ENCODE measurements at places on chromosomes 4 and X.

GRCh38 chr4:55172694-55173287 lies 47.4 kb upstream of the KDR start:
- DNase-seq = no peak

- DNase-seq = no peak
These were observed 127.8 kb downstream of the UBE2K start for GRCh38 chr4:39825741-39826231.

- no peak for DNase-seq
These were observed 165.7 kb upstream of the MAMLD1 start for GRCh38 chrX:150197388-150197787.

- DNase-seq = no peak
These were observed 5.6 kb downstream of the CETN2 start for GRCh38 chrX:152824841-152825374.

DNA sequence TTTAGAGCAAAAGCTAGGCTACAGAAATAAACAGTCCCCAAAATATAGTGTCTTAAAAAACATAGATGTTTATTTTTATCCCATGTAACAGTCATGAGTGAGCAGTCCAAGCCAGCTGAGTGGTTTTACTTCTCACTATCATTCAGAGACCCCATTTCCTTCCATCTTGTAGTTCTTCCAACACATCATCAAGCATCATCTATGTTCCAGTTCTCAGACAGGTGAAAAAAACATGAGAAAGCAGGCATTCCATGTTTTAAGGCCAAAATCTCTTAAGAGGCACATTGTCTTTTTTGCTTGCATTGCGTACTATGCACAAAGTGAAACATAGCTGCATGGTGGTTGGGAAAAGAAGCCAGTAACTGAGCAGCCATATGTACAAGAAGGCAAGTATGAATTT lies 128.6 kb downstream of the ATOH1 start:
- DNase-seq = no peak

DNA sequence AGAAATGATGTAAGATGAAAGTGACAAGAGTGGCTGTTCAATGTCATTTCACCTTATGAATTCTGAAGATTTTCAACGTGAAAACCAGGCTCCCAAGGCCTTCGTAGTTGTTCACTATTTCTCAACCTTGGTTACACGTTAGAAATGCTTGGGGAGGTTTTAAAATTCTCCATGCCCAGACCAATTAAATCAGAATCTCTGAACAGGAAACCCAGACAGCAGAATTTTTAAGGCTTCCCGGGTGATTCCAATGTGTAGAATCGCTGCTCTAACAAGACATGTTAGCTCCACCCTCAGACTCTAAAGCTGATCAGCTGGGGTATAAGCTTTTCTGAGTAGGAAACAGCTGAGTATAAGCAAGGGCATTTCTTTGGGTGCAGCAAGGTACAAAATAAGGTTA lies 160.4 kb upstream of the TET2 start:
- no peak for DNase-seq

DNA sequence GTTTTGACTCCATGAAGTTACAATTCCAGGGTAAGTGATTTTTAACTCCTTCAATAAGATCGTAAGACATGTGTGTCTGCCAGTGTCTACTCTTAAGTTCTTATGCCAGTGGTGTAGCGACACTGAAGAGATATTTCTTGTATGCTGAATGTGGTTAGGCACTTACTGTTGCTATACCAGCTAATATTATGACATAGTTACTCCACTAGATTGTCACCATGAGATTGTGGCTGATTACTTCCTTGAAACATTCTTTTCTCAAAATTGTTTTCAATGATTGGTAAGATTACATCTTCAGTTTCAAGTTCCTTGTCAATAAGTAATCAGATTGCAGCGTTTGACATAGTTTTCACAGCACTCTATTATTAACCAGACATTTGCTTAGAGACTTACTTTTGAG lies 60.6 kb upstream of the PAGE5 start:
- no peak for DNase-seq

- no peak for DNase-seq
These were observed 54.7 kb upstream of the NUDT6 start for GRCh38 chr4:122977103-122977502.

DNA sequence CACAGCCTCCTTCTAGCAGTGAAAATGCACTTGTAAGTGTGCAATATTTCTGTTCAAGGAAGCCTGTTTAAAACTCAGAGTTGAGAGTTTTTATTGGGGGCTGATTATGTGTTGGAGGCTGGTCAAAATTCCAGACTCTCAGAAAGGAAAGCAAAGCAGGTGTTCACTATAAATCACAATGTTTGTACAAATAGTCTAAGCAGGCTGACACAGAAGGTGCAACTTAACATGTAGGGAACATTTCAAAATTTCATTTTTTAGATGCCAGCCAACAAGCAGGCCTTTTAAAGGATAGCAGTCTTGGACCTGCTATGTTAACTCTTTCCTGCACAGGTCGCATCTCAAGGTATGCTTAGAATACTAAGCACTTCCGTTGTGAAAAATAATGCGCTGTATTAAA lies 112.3 kb upstream of the IL13RA1 start:
- no peak for DNase-seq

GRCh38 chr4:78721747-78722146 lies 54.4 kb upstream of the BMP2K start:
- DNase-seq = no peak

- no peak for DNase-seq
These were observed 38.7 kb upstream of the NDST4 start for GRCh38 chr4:115152081-115152480.

DNA sequence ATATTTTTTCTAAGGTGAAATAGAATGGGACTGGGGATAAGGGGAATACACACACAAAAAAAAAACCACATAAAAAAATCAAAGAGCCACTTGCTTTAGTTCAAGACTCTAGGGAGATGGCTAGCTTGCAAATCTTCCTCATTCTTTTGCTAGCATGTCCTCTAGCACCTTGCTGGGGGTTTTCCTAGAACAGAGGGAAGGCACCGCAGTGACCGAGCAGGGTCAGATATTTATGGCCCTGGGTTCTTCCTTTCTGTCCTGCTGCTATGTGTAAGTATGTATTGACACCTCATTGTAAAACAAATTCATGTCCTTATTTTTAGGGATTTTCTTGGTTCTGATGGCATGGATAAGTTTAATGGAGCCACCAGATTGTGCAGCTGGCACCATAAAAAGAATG lies 81.2 kb downstream of the SHISA3 start:
- no peak for DNase-seq

- no peak for DNase-seq
These were observed 173.9 kb downstream of the GRIA3 start for GRCh38 chrX:123357941-123358340.

DNA sequence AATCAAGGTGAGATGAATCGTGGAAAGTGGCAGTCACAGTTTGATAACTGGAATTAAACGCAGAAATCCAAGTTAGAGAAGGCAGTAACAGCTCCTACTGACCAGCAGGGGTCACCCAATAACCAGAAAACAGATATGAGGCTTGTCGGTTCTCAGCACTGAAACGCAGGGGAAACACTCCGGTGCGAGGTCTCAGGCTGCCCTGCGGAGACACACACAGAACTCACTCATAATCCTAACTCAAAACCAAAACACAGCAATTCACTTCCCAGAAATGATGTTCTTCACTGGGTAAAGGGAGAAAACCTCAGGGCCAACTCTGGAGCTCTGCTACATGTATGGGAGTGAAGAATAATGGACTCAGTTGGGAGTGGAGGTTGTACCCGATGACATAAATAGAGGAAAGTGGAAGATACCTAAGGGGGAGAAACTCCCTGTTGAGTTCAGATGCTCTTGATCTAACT lies 384.4 kb downstream of the RAPGEF2 start:
- DNase-seq = peak; percentile 72

GRCh38 chr4:146247356-146247755 lies 33.0 kb downstream of the REELD1 start:
- DNase-seq = no peak

GRCh38 chr4:38157592-38157991 lies 197.4 kb downstream of the PTTG2 start:
- no peak for DNase-seq

GRCh38 chr4:23333946-23334878 lies 555.6 kb downstream of the PPARGC1A start:
- no peak for DNase-seq

DNA sequence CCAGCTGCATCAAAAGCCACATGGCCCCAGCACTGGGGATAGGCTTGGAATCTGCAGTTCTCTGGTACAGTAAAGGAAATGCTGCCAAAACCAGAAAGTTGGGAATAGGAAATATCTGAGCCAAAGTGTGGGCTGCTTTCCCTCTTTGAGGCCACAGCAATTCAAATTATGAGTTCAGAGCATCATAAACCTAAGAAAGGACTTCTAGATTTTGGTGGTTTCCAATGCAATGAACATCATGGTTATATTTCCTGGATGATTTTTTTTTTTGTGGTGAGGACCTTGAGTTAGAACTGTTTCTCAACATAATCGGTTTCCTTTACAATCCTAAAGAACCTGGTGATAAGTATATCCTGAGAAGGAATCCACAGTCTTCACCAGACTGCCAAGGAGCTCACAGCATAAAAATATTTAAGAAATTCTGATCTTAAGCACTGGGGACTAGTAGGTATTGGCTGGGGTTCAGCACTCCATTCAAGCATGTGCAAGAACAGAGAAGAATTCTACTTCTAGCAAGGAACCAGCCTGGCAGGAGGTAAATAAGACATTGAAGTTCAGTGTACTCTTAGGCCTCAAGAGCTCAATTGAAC lies 29.8 kb upstream of the ARHGAP24 start:
- no peak for DNase-seq

- no peak for DNase-seq
These were observed 43.1 kb downstream of the NAT8L start for GRCh38 chr4:2102045-2102883.

GRCh38 chrX:10697616-10698317 lies 77.4 kb upstream of the MID1 start:
- DNase-seq = no peak

DNA sequence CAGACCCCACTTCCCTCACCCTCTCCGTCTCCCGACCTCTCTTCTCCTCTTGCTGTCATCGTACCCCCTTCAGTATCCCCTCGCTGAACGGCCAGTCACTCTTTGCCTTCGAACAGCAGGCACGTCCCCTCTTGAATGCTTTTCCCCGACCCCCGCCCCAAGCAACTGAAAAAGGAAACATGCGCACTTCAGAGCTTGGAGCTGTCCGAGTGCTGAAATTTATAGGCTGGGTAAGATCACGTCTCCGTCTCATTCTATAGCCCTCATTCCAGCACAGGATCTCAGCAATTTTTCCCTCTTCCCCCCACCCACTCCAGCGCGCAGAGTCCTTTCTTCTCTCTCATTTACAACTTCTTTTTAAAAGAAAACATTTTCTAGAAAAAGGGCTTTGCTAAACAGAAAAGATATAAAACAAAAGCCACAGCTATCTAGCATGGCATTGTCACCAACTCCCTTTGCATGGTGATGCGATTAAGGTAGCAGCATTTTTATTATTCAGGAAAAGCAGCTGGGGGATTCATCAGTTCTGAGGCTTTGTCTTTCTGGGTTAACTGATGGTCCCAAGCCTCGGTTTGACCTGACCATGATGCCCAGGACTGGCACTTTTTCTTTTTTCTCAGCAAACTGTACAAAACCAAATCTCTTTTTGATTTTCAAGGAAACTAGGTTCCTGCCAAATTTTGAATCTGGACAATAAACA lies at the start of gene GLRA2:
Gene GLRA2 (plus strand): TSS at position 247 of the 700 bp plus-strand sequence. CDS start 522 bp downstream, outside the sequence.
- no peak for DNase-seq

- DNase-seq = no peak
These were observed 540.2 kb upstream of the TENM3 start for GRCh38 chr4:181702864-181703495.

GRCh38 chr4:70269674-70270073 lies 27.3 kb downstream of the CSN3 start:
- no peak for DNase-seq

GRCh38 chr4:1367936-1368289 lies 20.9 kb downstream of the UVSSA start:
- no peak for DNase-seq

DNA sequence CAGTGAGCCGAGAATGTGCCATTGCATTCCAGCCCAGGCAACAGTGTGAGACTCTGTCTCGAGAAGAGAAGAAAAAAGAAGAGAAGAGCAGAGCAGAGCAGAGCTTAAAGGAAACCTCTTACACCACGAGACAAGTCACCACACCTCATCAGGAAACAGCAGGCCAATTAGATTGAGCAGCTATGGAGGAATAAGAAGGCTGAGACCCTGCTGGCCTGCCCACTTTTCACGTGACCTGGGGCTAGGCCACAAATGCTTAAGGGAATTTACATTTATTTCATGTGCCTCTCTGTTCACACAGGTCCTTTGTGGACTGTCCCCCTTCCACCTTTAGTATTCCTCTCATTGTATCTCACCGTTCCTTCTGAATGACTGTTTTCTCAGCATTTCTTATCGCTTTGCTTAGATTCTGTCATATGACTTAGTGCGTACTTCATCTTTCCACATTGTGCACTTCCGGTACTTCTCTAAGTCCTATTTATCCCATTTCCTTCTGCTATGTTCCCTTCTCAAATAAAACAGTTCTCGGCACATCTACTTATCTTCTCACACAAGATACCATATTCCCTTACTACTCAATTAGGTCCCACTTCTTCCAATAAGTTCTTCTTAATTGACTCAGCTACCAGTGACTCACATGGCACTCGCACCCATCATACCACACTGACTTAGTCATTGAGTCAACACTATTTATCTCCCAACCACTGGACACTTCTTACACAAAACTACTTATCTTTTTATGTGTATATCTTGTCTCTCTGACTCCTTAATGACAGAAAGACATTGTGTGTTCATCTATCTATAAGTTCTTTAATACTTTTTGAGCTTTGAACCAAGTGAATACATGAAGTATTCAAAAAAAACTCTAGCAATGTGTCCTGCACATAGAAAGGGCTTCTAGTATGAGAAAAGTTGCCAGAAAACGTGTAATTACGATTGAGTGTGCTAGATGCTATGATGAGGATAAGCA lies 11.0 kb downstream of the CUL4B start:
- peak; percentile 15 for DNase-seq

DNA sequence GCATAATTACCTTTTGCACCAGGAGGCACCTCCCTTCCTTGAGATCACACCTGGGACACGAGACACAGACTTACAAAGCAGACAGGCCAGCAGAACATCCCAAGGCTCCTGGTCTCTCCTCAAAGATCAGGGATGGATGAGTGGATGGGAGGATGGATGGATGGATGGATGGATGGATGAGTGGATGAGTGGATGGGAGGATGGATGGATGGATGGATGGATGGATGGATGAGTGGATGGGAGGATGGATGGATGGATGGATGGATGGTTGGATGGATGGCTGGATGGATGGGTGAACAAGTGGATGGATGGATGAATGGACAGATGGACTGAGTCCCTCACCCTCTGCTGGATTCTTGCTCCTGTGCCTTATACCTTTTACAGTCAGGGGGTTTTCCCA lies 364.0 kb downstream of the BCOR start:
- DNase-seq = no peak

DNA sequence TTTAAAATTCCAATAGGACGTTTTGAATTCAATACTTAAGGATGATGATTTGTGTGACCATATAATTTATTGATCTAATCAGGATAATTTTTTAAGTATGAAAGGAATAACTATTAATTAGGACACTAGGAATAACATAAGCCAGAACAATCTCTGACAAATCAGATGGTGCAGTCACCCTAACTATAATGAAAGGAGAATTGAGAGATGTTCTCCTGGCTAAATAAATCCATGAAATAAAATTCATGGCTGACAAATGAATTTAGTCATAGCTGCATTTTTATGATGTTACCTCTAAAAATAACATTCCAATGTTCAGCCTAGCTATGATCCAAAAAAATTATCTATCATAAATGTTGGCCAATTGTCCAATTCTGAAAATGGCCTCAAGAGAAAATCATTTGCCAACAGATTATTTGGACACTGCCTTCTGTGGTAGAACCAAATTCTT lies 190.6 kb upstream of the NEIL3 start:
- DNase-seq = no peak

Measured in smooth muscle cell of the brain vasculature (primary cell).